ENCODE measurements at places on chromosomes 7 and 10.

DNA sequence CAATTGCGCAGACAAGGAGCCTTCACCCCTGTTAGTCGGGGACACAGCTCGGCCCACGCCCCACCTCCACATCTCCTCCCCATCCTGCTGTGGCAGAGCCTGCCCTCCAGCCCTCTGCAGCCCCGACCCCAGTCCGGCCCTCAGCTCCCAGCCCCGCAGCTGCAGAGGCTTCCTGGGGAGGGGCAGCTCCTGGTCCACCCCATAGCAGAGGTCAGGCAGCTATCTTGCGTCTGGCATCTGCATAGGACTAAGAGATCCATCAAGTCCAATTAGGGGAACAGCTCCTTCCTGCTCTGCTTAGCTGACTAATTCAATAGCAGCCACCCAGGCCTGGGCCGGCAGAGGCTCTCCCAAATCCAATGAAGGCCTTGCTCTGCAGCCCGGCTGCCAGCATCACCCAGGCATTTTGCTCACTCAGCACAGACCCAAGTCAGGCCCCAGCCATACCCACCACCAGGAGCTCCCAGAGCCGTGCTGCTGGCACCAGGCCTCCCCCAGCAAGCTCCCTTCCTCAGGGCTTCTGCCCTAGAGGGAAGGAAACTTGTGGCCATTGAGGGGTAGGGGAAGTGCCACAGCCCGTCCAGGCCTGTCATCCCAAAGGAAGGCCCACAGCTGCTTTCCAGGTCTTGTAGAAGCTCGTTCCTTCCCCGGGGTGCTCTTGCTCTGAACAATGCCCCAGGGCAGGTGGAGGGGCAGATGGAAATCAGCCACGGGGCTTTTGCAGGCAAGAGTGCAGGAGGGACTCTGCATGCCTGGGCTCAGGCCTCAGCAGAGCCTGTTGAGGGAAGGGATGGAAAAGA, 106.2 kb upstream of the RET start:
- no peak for DNase-seq

GRCh38 chr10:98323221-98324164, 55.5 kb upstream of the LOXL4 start:
- peak; percentile 87 for DNase-seq

DNA sequence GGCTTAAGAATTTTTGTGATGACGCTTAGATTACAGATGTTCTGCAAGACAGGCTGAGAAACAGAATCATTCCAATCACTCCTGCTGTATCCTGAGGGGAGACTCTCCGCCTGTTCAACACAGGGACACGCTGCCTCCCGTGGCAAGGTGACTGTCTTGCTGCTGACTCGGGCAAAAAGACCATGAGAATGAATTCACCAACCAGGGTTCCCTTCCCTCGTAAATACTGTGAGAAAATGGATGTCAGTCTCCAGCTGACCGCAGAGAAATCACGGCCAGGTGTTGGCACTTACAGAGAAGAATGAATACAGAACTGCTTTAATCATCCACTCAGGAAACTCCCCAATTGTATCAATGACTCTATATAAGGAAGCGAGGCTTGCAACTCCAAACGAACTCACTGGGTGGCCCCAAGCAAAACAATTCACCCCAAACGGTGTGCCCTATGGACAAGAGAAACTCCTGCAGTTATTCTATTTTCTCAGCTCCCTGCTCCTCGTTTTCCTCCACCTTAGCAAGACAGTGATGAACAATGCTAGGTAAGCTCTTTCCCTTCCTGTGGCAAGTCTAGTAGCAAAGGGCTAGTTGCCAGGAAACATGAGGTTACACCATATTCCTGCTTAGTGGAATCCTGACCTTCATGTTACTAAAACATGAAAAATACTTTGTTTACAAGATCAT, 22.8 kb downstream of the GNA12 start:
- DNase-seq: peak; percentile 87

DNA sequence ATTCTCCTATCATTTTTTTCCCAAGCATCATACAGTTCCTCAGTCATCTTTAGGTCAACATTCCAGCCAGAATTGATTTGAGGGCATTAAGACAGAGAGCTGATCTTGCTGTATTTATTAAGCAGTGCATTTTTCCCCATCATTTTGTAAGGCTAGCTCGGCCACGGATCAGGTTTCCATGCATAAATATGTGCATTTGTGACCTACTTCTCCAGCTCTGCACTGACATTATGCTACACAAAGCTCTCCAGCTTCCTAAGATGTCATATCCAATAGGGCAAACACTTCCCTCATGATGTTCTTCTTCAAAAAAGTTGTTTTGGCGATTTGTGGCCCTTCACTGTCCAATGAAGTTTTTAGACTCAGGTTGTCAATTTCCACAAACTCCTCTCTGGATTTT, 202.6 kb downstream of the C7orf25 start:
- no peak for DNase-seq

- DNase-seq: no peak
Observed at GRCh38 chr7:157021071-157021870, 10.8 kb upstream of the MNX1 start.

- DNase-seq: peak; percentile 8
Observed at GRCh38 chr10:110172155-110172554, 35.2 kb upstream of the MXI1 start.

DNA sequence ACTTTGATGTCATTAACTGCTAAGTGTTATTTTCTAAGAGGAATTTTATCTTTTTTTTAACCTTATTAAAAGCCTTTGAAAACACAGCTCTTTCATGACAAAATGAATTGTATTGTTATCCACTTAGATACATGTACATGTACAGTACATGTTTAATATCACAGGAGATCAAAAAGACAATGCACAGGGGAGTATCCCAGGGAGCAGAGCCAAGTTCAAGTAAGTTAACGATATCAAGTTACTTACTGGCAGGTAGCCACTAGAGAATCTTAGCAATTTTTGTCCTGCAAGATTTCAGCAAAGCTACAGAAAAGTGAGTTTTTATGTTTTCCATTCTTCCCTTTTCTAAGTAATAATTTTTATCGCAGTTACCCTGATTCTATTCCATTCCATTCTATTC, 33.9 kb upstream of the ARL4A start:
- no peak for DNase-seq

GRCh38 chr10:11713963-11714362, 28.2 kb upstream of the ECHDC3 start:
- no peak for DNase-seq

DNA sequence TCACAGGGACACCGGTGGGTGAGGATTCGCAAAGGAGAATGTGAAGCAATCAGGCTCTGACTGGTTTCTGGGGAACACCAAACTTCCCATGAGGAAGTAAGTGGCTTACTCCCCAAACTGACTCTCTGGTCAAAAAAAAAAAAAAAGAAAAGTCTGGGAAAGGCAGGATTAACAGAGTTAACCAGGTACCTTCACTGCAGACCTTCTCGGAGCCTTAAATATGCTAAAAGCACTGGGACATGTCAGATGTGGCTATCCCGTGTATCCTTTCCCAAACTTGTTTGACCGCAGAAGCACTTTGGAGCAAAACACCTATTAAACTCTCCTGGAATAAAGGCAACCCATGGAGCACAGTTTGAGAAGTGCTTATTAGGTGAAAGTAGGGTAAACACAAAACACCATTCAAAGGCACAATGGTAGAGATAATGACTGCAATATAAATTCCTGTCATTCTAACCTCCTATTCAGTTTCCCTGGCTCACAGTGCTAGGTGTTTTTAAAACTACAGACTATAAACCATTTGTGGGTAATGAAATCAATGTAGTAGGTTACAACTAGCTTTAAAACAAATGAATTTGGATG, 44.1 kb upstream of the MXI1 start:
- DNase-seq: no peak

GRCh38 chr7:141221007-141221612, 147.2 kb downstream of the TMEM178B start:
- no peak for DNase-seq

DNA sequence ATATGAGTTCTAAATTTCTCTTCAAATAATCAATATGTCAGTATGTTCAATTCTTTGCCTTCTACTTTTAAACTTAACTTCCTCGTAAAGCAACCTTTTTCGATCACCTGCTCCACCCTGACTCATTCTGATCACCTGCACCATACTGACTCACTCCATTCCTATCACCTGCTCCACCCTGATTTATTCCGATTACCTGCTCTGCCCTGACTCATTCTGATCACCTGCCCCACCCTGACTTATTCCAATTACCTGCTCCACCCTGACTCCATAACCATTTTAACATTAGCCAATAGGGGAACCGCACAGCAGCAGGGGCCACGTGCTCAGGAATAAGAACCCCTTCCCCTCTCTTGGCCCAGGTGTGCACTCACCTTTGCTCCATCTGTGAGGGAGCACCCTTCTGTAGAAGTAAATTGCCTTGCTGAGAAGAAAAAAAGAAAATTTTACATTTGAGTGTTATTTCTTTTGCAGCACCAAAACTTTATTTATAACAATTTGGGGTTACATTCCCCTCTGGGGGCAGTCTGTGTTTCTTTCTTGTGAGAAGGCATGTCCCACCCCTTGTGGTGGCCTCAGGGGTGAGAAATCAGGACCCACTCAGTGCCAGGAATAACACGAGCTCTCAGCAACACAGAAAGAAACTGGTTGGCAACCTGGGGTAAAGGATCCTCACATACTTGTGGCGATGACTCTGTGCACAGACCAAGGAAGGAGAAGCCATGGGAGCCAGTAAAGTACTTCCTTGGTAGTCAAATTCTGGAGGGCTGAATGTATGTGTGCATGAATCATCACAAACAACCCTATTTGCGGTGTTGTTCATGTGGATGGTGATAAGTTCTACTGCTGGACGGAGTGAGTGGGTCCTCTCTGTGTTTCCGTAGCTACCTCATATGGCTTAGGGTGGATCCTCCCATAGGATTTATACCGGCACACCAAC, 29.4 kb upstream of the PPP1R9A start:
- no peak for DNase-seq

- DNase-seq: no peak
Observed at GRCh38 chr7:29588212-29588611, 24.6 kb downstream of the PRR15 start.

DNA sequence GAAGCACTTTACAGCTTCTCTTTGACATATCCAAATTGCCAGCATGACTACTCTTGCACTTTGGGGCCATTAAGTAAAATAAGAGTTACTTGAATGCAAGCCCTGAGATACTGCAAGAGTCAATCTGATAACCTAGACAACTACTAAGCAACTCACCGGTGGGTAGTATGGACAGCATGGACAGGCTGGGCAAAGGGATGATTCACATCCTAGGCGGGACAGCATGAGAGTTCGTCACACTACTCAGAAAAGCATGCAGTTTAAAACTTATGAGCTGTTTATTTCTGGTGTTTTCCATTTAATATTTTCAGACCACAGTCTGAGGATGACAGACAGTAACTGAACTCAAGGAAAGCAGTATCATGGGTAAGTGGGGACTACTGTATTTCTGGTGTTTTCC, 84.0 kb downstream of the ORC5 start:
- DNase-seq: no peak

DNA sequence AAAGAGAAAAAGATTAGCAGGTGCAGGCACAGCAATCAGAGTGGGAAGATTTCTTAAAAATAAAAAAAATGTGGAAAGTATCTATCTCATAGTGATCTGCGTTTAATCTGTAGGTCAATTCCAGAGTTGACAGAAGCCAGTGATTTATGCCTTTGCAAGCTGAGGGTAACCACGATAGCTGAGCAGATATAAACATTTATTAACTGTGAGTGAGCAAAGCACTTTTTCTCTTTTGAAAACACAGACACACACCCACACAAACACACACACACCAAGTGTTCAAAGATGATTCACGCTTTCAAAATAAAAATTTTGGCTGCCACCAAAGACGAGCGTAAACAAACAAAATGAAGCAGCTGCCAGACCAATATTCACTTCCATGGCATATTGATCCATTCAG, 243.2 kb upstream of the SLC26A5 start:
- no peak for DNase-seq

DNA sequence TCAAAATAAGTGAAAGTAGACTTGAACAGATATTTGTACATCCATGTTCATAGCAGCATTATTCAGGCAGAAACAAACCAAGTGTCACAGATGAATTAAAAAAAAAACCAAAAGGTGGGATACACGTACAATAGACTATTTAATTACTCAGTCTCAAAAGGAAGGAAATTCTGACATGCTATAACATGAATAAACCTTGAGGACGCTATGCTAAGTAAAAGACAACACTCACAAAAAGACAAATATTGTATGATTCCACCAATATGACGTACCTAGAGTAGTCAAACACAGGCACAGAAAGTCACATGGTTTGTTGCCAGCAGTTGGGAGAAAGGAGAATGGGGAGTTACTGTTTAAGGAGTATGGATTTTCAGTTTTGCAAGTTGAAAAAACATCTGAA, 18.0 kb upstream of the CFAP70 start:
- DNase-seq: no peak

GRCh38 chr7:20542594-20542993, 72.9 kb upstream of the ABCB5 start:
- peak; percentile 45 for DNase-seq

- no peak for DNase-seq
Observed at GRCh38 chr10:34462056-34462455, 353.0 kb downstream of the PARD3 start.

GRCh38 chr7:4738711-4739527, 36.5 kb upstream of the AP5Z1 start:
- DNase-seq: peak; percentile 47

- DNase-seq: no peak
Observed at GRCh38 chr10:53487019-53487983, 714.7 kb upstream of the MBL2 start.

DNA sequence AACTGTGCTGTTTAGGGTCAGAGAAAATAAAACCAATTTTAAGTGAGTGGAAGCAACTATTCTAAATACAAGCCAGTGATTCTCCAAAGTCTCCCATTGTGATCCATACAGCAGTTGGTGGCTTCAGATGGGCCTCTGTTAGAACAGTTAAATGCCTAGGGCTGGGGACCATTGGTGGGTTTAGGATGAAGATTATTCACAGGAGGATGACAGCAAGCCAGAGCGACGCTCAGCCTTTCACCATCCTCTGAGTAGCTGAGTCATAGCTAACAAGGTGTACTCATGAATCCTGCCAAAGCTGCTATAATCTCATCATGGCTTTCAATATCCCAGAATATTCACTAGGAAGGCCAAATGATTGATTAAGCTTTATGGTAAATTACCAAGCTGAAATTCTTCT, 39.6 kb downstream of the STARD3NL start:
- DNase-seq: no peak

DNA sequence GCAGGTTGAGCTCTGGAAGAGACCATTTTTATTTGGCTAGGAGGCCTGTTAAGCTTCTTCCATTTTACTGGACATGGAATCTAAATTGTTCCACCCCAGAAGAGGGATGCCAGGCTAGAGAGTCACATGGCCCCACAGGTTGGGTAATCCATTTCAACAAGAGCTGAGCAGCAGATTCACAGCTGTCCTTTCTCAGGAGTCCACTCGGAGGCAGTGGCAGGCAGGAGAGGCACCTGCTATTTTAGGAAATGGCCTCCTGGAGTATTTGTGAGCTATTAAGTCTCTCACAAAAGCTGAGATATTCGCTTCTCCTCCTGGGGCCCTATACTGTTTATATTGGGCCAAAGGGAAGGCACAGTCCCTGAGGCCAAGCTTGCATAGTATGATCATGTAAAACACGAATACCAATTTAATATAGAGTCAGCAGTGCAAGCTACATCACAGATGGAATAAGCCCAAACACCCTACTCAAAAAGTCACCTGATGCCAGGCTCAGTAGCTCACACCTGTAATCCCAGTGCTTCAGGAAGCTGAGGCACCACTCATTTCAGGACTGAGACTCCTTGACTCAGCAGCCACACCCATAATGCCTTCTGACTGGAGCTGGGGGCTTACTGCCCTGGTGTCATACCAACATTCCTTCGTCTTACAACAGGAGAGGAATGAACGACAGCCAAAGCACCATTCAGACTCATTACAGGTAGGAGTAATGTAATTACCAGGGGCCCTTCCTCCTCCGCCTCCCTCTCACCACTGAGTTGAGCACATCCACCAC, 124.1 kb downstream of the LMBR1 start:
- DNase-seq: no peak
